ENCODE measurements at places on chromosomes 7 and 10. TPM values are rescaled to one million over a fixed set of nuclear protein-coding genes. Genes with fewer than 3 reads are reported as not detected.

Gene HMX3
- total RNA-seq = not detected

Gene EN2
- under 0.01 TPM for total RNA-seq

Gene LIPJ
- total RNA-seq = 0.52 TPM

Gene CPN1
- not detected for total RNA-seq

Gene SP8
- total RNA-seq = not detected

Gene C10orf67
- total RNA-seq = under 0.01 TPM

Gene GRID2IP
- total RNA-seq = not detected

Gene C10orf62
- total RNA-seq = under 0.01 TPM

Gene YWHAG
- total RNA-seq = 86.1 TPM

Gene NEUROD6
- total RNA-seq = not detected

Gene ECHDC3
- 20.9 TPM for total RNA-seq

Gene TACR2
- total RNA-seq = not detected

Gene ACBD7
- 1.6 TPM for total RNA-seq

Gene SLC4A2
- 31.3 TPM for total RNA-seq

Gene NKX1-2
- not detected for total RNA-seq

Gene SHH
- total RNA-seq = not detected

Gene CUBN
- total RNA-seq = 4.2 TPM

Gene SLC26A5
- not detected for total RNA-seq

Gene TFPI2
- 1.0 TPM for total RNA-seq

Gene FAM237B
- total RNA-seq = not detected

Gene BTBD16
- not detected for total RNA-seq

Gene KCND2
- 2.6 TPM for total RNA-seq

Gene VTI1A
- 18.3 TPM for total RNA-seq

Gene GIMAP5
- 21.4 TPM for total RNA-seq

Gene NKX2-3
- total RNA-seq = 1.0 TPM

Gene TAS2R4
- total RNA-seq = 4.2 TPM

Gene AS3MT
- 6.8 TPM for total RNA-seq

Gene MYO3A
- total RNA-seq = 1.0 TPM

Gene TSPAN13
- 39.1 TPM for total RNA-seq

Gene KIF11
- 5.7 TPM for total RNA-seq

Gene ANKRD30A
- not detected for total RNA-seq

Gene CHAT
- total RNA-seq = not detected

Gene LIPF
- not detected for total RNA-seq

Gene FZD8
- total RNA-seq = 35.5 TPM

Gene COBL
- total RNA-seq = 53.2 TPM

Gene INMT
- 35.5 TPM for total RNA-seq

Gene PRSS1
- total RNA-seq = not detected

Gene KNDC1
- total RNA-seq = 0.52 TPM

Gene AQP1
- total RNA-seq = 67.8 TPM

Gene OPN4
- total RNA-seq = not detected

Gene MAD1L1
- total RNA-seq = 42.3 TPM
